ENCODE measurements at places on chromosomes 6 and 20.

- DNase-seq = peak; percentile 92
These were observed 110.3 kb upstream of the BTBD3 start for GRCh38 chr20:11807054-11808048.

DNA sequence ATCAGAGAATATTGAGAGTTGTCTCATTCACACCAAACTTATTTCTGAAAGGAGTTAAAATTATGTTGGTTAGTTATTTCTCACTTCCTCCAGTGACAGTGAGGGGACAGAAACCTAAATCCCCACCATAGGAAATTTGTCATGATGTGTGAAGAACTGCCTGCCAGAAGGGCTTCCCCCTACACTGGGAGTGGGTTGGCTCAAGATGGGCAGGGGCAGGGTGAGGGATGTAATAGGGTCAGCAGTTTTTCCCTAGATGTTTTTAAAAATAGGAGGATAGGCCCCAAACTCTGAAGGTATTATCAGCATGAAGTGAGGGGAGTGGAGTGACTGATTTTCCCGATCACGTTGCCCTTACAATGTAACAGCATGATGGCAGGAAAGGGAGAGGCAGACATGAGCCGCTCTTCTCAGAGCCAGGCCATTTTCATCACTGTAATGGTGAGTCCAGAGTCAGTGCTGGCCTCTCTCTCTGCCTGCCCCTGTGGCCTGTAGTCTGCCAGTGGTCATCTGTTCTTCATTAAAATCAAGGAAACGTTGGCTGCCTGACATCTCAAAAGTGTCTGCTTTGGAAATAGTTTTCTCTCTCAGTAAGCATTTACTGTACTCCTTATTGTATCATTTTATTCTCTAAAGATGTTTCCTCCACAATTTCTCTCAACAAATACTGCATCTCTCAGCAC is 59.8 kb upstream of the SYNJ2 start:
- DNase-seq = peak; percentile 39

GRCh38 chr6:159977255-159977903 is 8.5 kb downstream of the IGF2R start:
- peak; percentile 72 for DNase-seq

DNA sequence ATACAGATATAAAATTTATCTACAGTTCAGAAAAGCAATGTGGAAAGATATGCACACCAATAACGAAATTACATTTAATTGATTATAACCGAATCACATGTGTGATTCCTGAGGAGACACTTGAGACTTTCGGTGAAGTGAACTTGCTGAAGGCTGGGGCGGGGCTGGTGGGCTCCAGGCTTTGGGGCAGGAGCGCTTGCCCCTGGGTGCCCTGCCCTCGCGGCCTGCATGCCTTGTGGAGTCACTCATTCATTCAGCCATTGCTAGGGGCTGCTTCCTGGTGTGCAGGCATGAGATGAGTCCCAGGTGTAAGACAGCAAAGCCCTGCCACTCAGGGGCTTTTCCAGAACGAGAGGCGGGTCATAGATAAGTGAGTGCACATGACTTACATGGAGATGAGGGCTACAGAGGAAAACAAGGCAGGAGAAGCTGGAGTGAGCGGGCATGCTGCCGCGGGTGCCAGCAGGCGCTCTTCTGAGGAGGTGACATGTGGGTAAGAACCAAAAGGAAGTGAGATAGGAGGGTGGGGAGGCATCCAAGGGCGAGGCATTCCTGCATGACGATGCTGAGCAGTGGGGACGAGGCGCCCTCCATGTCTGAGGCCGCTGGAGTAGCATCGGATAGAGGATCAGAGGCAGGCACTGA is 88.7 kb downstream of the BMP7 start:
- no peak for DNase-seq

GRCh38 chr6:148735989-148736388 is 10.8 kb upstream of the UST start:
- no peak for DNase-seq

- no peak for DNase-seq
These were observed 25.4 kb upstream of the TCP11 start for GRCh38 chr6:35166520-35166919.
